ENCODE measurements at places on chromosomes 6 and 20.

GRCh38 chr6:142367501-142368018, 65.8 kb downstream of the ADGRG6 start:
- no peak for DNase-seq

GRCh38 chr6:2857580-2858337, 16.1 kb upstream of the SERPINB1 start:
- peak; percentile 54 for DNase-seq

DNA sequence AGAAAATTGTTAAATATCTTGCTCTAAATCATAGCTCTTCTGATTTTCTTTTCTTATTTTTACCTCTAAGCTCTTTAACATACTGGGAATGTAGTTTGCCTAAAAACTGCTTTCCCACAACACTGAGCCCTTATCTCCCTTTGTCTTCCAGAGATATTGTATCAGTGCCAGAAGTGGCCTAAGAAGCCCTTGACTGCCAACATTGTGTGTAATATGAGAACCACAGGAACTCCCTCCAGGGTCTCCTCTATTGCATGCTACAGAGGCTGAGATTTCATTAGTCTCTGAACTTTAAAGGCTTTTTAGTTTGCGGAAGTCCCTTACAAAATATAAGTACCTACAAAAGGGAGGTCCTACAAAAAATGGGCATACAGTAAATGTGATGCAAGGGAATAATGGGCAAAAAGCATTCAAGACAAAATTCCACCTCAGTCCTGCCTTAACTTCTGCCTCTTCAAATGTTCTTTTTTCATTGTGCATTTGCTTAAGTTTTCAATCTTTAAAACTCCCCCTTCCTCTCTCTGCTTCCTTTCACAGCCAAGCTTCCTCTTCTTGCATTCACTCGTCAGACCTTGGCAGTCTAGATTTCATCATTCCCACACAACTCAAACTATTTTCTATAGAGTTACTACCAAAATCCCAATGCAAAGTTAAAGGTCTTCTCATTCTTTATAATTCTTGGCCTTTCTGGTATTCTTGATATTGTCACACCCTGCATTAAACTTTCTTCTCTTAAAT, 76.5 kb downstream of the ADGRG6 start:
- no peak for DNase-seq

DNA sequence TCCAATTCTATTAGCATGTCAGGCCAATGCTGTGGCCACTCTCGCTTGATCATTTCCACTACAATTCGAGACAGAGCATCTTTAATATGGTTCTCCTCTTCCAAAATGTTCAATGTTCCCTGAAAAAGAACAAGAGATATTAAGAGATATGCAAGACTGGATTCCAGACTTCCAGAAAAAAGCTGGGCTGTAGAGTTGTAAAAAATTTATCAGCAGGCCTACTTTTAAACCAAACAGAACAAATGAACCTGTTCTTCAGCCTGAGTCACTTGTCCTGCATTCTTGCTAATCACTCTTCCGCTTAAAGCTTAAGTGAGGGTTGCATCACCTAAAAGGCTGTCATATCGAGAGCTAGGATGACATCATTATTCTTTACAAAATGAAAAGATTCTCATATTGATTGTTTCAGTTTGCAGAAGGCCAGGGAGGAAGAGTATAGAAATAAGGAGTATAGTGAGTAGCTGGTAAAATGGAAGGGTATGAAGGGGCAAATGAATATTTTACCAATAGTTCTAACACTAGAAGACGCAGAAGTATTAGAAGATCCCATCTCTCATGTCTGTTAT, 4.9 kb downstream of the XPO5 start:
- DNase-seq = no peak
